ENCODE measurements at places on chromosomes 7 and 10. TPM values are rescaled to one million over a fixed set of nuclear protein-coding genes. Genes with fewer than 3 reads are reported as not detected.

EFCAB10 gene
- total RNA-seq: not detected

IQUB gene
- 0.12 TPM for total RNA-seq

HERPUD2 gene
- total RNA-seq: 22.6 TPM

ANXA11 gene
- total RNA-seq: 147 TPM

STK31 gene
- total RNA-seq: not detected

SCART1 gene
- total RNA-seq: 2.2 TPM

BICC1 gene
- 105 TPM for total RNA-seq

PLAU gene
- 34.6 TPM for total RNA-seq

CALML3 gene
- not detected for total RNA-seq

FAM237B gene
- total RNA-seq: not detected

SH2B2 gene
- total RNA-seq: 4.6 TPM

Data from cardiac ventricle fibroblast (primary cell).